ENCODE measurements at places on chromosomes 11 and 22. TPM values are rescaled to one million over a fixed set of nuclear protein-coding genes. Genes with fewer than 3 reads are reported as not detected.

- no peak for DNase-seq
These were observed 380 bp downstream of the C11orf96 start for GRCh38 chr11:43942662-43943371.

GRCh38 chr11:121590772-121591404 lies 138.1 kb upstream of the SORL1-AS1 start:
- no peak for DNase-seq

Gene TMPRSS13
- polyA plus RNA-seq: 0.81 TPM

Gene OR52I2
- polyA plus RNA-seq: not detected

- no peak for DNase-seq
These were observed 774.3 kb downstream of the FAM181B start for GRCh38 chr11:81959341-81959740.
